ENCODE measurements at places on chromosomes 7 and 10.

DNA sequence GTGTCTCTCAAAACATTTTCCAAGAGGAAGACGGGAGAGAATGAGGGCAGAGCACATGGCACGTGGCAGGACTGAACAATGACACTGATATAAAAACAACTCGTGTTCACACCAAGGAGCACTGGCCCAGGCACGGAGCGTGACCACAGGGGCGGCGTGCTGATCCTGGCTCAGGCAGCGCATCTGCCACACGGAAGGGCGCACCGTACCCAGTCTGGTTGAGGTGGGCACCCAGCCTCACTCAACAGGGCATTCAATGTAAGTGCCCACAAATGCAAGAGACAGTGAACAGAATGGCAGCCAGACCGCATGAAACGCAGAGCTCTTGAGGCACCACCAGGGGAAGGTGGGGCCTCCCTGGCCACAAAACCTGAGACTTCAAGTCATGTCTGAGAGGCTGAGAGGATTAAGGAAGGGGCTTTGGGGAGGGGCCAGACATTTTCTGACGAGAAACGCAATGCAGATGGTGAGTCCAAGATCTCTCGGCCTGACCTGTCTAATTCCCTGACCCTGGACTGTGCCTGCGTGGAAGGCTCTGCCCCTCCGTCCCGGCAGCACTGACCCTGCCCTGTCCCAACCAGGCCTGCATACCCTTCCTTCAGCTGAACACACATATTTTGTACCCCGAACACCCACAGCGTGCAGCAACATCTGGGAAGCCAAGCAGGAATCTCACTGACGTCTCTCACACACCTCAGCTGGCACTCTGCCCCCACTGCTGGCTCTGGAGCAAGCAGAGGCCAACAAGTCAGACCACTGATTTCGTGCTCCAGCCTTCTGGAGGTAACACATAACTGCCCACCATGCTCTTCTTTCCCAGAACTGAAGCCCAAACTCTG, 35.5 kb downstream of the VOPP1 start:
- DNase-seq, result no peak

DNA sequence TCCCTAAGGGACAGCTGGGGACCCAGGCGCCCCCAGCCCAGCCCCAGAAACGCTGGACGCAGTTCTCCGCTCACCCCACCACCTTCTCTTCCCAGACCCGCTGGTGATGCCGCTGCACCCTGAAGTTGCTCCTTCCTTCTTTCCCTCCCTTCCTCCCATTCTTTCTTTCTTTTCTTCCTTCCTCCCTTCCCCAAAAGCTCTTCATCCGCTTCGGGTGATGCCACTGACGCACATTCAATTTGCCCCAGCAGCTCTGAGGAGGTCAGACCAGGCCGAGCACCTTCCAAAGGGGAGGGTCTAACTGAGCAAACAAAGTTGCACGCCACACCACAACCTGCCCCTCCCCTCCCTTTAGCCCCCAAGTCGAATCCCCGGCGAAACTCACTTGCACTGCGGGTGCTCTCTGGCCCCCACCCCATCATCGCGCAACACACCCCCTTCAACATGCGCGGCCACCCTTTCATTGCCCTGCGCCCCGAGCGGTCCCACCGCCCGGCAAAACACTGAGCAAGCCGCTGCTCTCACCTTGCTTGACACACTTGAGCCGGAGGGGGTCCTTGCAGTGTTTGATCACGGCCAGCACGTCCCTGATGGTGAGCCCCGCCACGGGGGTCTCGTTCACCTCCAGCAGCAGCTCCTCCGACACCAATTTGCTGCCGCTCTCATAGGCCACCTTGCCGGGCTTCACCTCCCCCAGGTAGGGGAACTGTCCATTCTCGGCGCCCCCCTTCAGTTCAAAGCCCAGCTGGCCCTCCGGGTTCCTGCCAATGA, 787 bp downstream of the MAGI2 start:
- DNase-seq, result no peak

DNA sequence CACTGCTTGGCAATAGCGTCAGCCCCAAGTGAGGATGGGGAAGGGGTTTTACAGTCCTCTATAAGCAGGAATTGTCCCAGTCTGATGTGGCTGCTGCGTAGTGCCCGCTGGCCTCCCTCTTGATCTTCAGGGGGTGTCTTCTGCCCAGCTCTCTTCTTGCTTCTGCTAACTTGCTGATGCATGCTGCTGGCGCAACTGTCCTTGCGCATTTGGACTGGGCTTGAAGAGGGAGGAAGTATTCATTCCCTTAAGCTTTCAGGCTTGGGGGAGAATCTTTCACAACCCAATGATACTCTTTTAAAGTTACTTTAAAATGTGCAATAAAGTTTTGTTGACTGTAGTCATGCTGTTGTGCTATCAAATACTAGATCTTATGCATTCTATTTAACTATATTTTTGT, 10.3 kb downstream of the GALNT11 start:
- no peak for DNase-seq

- DNase-seq, result no peak
These were observed 231.2 kb downstream of the FANK1 start for GRCh38 chr10:126127481-126128029.

- no peak for DNase-seq
These were observed 82.6 kb downstream of the DNMBP start for GRCh38 chr10:99926925-99927720.

DNA sequence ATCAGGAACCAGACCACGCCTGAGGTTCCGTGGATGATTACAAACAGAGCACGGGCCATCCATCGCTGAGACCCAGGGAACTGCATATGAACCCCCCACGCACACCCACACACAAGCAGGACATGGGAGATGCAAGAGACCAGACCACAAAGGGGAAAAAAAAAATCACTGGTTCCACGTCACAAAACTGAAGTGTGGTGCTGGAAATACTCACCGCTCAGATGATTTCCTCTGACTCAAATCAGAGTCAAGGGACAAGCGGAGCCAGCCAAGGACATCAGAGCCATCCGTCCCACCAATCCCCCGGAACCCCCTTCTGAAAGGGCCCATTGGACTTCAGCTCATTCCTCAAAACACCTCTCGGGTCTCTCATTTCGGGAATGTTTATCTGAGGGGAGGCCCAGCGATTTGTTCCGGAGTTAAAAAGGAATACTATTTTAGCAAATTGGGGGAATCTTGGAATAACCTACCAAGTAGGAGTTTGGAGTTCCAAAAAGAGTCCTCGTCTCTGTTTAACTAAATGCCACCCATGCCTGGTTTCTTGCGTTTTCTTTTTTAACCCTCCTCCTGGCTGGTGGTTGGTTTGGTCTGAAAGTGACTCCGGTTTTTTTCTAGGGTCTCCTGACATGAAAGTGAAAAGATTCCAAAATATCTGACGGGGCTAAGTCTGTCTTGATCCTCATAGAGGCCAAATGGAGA, 15.0 kb downstream of the SNX8 start:
- DNase-seq, result no peak

- no peak for DNase-seq
These were observed 8.9 kb downstream of the MYO1G start for GRCh38 chr7:44969701-44970522.

DNA sequence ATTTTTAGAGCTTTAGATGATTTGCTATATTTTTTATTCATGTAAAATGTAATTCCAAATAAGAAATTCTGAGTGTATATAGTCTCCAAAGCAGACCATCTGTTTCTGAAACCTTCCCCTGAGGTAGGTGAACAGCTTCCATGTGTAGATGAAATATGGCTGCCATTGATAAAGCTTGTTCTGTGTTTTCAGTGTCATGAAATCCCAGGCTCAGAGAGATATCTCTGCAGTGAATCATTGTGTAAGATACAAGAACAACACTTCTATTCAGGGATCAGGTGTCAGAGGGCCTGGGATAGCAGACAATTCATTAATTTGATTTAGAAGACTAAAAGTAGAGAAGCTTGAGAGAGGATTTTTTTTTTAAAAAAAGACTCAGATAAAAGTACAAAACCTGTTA, 29.1 kb downstream of the ACTA2 start:
- DNase-seq, result no peak

- DNase-seq, result no peak
These were observed 50.3 kb downstream of the PALD1 start for GRCh38 chr10:70528741-70529362.

- DNase-seq, result no peak
These were observed 44.0 kb downstream of the ADRB1 start for GRCh38 chr10:114087655-114088054.

DNA sequence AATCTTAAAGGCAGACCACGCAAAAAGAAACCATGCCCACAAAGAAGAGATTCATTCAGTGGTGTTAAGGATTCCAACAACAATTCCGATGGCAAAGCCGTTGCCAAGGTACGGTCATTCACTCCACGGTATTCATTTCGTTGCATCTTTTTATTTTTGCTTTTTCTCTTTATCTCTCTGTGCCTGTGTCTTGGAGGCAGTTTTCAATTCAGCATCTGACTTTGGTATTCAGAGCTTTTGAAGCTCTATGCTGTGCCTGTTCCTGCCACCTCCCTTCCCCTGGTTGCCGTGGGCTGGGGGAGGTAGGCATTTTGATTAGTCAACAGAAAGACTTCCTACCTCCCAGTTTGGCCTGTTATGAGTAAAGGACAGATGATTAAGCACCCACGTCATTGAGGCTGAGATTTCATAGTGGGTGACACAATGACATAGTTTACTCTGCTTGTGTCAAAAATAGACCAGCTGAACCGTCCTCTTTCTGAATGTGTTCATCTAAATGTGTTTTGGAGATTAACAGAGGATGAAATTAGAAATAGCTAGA, 149.5 kb downstream of the ARID5B start:
- peak; percentile 77 for DNase-seq

DNA sequence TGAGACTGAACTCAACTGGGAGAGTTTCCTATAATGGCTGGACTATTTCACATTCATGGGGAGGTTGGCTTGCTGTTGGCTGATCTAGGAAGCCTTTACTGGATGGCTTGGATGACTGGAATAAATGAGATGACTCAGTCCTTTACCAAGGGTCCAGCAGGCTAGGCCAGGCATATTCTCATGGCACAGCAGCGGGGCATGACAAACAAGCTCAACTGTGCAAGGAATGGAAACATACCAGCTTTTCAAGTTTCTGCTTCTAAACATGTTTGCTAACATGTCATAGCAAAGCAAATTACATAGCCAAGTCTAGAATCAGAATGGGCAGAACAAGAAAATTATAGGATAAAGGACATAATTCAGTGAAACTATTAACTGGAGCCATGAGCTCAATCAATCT, 46.8 kb upstream of the CRTAC1 start:
- DNase-seq, result no peak

- no peak for DNase-seq
These were observed 60.8 kb upstream of the DOCK1 start for GRCh38 chr10:126844406-126844805.

DNA sequence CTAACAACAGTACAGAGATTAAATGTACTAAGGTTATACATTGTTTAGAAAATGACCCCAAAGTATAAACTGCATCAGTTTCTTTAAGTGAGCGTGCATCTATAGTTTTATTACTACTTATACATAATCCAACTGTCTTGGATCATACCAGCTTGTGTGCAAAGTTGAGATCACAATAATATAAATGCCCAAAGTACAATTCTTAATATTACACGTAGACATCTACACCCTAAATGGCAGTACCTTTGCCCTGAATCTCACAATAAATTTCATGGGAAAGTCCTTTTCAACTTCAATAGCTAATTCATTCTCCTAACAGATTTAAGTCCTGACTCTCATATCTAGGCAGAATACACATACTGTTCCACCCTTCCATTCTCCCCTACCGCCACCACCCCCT, 11.8 kb downstream of the SCIN start:
- DNase-seq, result no peak

GRCh38 chr10:132359305-132360040, 27.5 kb downstream of the LRRC27 start:
- no peak for DNase-seq

- DNase-seq, result no peak
These were observed 26.2 kb downstream of the GLI3 start for GRCh38 chr7:42210779-42211178.

GRCh38 chr7:139453673-139454321, 29.7 kb downstream of the KLRG2 start:
- no peak for DNase-seq

DNA sequence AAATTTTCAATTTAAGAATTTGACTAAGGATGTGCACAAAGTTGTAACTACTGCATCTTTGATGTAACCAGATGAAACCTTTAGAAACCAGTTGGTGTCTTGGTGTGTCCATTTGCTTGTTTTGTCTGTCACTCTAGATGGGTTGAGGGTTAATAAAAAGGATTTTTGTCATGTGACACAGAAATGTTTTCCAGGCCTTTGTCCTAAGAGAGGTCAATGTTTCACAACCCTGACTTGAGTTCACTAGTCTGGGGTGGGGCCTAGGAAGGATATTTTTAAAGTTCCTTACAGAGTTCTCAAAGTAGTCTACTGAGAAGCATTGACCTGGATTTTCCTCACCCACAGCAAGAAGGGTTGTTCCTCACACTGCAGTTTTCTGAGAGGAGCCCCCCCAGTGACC, 90.3 kb downstream of the HERPUD2 start:
- no peak for DNase-seq

DNA sequence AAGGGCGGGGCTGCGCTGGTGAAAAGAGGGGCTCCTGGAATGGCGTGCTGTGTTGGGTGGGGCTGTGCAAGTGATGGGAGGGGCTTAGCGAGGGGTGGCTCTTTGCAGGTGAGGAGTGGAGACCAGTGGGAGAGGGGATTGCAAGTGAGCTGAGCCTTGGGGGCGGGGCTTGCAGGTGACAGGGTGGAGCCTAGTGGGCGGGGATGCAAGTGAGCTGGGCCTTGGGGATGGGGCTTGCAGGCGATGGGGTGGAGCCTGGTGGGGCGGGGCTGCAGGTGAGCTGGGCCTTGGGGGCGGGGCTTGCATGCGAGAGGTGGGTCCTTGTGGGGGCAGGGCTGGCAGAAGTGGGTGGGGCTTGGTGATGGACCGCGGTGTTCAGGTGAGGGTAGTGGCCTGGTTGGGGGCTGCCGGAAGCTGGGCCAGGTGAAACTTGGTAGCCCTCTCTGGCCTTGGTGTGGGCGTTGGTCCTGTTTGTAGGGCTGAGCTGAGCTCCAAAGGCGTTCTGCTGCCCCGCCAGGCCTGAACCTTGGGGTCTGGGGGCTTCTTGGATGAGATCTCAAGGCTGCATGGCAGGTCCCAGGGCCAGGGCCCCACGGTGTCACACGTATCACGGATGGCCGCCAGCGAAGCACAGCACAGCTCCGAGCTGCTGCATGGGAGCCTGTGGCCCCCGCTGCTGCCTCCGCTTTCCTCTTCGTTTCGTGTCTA, 743 bp upstream of the PITRM1 start:
- DNase-seq, result no peak

DNA sequence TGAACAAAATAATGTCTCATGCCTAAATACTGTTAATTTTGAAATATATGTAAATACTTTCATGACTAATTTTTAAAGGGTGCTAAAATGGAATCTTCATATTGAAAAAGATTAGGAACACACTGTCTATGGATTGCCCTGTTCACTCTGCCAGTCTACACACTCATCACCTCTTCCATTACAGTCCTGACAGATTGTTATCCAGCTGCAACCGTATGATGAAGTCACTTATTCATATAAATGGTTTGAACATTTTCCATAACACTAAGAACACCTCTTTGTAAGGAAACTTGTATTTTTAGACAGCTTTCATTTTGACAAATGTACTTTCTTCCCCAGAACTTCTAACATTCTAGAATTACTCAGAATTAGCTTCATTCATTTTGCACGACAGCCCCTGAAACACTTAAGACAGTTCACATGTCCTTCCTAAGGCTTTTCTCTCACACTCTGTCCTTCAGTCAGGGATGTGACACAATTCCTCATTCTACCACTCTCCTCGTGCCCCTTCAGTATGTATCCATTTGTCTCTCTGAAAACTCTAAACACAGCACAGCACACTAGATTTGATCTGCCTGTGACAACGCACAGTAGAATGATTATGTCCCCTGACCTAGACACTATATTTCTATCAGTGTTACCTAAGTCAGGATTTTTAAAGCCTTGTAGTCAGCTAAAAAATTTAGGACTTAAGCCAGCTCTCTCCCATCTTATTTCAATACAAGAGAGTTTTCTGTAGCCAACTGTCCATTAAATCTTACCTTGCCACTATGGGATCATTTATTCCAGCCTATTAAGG, 71.9 kb downstream of the ORC5 start:
- no peak for DNase-seq

Data from activated T-cell treated with anti-CD3 and anti-CD28 coated beads for 24 hours (primary cell).